ENCODE measurements at places on chromosomes 5 and 9.

DNA sequence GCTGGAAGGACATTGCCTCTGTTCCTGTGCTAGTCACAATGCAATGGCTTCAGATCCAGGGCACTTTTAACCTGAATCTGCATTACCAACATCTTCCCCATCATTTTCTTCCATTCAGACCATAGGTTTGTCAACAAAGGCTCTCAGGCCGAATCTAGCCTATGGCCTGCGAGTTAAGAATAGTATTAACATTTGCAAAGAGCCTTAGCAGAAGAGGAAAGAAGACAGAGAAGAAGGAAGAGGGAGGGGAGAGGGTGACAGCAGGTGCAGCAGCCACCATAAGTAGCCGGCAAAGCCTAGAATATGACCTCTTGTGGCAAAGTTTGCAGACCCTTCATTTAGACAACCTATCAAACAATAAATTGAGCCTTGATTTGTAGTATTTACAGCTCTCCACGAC, 32.6 kb downstream of the BARX1 start:
- DNase-seq = no peak

GRCh38 chr5:125115195-125115525, 368.7 kb upstream of the ZNF608 start:
- no peak for DNase-seq

- DNase-seq = no peak
Observed at GRCh38 chr5:73672132-73672531, 46.1 kb downstream of the ARHGEF28 start.

- DNase-seq = no peak
Observed at GRCh38 chr9:7042124-7042523, 284.4 kb downstream of the KDM4C start.

GRCh38 chr5:103409013-103409670, 150.6 kb downstream of the MACIR start:
- no peak for DNase-seq

DNA sequence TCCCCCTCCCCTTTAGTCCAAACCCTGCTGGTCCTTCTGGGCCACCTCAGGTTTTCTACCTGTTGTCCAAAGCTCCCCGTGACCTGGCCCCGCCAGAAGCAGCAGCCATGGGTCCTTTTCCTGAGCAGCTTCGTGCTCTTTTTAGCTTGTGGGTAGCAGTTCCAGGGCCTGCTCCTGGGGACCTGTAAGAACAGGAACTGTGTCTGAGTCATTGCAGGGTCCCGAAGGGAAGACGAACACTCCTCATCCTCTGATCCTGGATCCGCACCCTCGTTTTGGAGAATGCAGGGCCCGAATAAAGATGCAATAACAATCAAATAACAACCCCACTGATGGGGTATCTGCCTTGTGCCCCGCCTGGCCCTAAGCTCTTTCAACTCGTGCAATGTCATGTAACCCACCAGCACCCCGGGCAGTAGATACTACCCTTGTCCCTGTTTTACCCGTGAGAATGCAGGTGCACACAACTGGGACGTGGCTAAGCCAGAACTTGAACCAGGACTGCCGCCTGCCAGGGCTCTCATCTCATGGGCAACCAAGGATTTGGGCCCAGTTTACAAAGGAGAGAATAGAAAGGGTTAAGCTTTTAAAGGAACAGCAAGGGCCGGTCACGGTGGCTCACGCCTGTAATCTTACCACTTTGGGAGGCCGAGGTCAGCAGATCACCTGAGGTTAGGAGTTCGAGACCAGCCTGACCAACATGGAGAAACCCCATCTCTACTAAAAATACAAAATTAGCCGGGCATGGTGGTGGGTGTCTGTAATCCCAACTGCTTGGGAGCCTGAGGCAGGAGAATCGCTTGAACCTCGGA, 33.2 kb downstream of the NEK6 start:
- DNase-seq = no peak

- DNase-seq = no peak
Observed at GRCh38 chr5:71701407-71701806, 17.7 kb upstream of the CARTPT start.

DNA sequence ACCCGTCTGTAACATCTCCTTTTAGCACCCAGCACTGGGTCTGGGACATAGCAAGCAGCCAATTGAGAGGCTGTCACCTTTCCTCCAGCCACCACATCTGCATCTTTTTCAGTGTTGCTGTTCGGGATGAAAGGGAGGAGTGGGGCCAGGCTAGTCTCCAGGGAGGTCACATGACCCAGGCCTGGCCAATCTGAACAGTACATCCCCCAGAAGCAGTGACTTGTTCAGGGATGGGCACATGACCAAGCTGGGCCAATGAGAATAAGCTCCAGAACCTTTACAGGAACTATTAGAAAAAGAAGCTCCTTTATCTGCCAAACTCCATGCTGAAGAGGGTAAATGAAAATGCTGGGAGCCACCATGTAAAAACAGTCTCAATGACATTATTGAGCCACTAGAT, 359.0 kb downstream of the SLIT3 start:
- DNase-seq = no peak

Measured in HS-27A (cell line).